ENCODE measurements at places on chromosomes 11 and 22.

DNA sequence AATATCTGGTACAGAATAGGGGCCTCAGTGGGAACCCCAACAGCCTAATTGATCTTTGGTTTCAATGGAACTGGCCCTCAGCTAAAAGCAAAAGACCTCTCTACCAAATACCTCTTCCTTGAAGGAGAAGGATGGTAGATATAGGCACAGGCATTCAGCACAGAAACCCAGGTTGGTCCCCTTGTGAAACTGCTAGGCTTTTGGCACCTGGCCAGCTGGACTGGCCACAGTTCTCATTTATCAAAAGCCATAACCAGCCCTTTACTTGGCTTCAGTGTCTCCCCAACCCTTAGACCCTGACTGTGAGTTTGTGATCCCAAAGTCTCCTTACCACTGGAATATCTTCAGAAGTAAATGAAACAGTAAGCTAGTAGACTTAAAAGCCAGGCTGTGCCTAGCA lies 152.9 kb downstream of the TENM4 start:
- no peak for DNase-seq

DNA sequence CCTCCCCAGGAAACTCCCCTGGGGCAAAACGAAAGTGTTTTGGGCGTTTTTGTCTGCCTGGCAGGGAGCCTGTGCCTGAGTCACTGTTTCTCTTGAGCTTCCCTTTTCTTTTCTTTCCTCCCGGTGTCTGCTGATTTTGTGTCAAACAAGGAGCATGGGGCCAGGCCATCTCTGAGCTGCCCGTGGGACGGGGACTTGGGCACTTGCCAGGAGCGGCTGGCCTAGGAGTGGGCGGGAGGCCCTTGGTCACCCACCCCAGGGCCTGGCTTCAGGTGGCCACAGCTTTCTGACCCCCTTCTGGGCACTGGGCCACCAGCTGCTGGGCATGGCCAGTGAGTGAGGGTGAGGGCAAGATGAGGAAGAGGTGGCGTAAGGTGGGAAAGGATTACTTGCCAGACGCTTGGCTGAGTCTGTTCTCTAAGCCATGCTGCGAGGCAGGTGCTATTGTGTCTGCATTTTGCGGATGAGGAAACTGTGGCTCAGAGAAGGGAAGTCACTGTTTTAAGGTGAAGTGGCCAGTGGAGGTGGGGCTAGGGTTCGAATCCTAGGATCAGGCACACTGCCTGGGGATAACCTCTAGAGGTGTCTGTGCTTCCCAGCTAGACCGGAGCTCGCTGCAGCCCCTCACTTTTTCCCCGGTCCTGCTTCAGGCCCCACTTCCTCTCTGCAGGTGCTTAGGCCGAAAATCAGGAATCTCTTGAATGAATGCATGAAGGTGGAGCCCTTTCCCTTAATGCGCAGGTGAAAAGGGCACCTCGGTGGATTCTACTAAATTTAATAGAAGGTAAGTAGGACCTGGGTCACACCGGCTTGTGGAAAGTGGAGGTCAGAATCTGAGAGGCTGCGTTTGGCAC lies 7.8 kb upstream of the NFAM1 start:
- no peak for DNase-seq

DNA sequence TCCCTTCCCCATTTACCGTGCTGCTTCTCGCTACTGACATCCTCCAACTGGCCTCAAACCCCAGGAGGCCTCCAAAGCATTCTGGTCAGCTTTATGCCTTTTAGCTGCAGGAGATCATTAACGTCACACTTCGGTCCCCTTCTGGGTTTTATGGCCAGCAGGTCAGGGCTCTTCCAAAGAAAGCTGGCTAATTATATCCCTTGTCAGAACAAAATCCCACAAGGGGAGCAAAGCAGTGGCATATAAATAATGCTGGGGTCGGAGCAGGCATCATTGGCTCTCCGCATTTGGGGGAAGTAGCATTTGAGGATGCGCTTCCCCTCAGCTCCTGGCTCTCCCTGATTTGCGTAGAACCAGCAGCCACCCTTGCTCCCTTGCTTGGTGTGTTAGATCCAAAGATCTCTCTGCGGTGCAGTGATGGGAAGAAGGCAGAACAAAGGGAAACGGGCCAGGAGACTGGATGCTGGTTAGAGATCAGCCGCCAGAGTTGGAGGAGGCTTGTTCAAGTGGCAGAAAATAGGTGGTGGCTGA lies 117.4 kb downstream of the DBX1 start:
- DNase-seq: no peak

- DNase-seq: no peak
Observed at GRCh38 chr11:4118107-4118506, 23.5 kb downstream of the RRM1 start.

DNA sequence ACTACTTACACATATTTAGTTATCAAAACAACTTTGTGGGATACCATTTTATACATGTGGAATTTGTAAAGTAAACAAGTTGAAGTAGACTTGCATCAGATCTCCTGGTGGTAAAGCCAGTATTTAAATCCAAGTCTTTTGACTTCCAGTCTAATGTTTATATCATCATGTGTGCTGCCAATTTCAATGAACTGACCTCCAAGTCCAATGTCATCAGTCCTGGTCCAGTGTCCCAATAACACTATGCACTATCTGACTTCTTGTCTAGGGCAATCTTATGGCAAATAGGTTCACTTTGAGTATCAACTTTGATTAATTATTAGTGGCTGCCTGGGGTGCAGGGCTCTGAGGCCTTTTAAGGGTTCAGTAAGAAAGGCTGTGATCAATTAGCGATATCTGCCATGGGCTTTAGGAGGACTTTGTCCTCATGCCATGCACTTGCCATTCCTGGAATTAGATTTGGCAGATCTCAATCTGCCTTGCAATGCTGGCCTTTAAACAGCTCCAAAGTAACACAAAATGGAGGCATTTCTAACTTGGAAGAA lies 9.6 kb upstream of the PTS start:
- no peak for DNase-seq

GRCh38 chr11:125123947-125124617 lies 12.7 kb upstream of the TMEM218 start:
- DNase-seq: no peak

DNA sequence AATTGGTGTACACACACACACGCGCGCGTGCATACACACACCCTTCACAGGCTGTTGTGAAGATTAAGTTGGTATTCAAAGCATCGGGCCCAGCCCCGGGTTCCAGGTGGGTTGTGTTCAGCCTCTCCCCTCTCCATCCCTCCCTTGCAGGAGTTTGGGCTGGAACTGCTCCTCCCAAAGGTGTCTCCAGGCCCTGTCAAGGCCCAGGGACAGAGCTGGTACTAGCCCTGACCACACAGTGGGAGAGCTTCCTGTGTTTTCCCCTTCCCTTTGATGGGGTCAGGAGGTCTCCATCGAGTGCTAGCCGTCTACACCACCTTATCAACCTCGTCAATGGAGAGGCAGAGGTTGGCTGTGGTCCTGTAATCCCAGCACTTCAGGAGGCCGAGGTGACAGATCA lies 36.5 kb upstream of the CSNK1E start:
- DNase-seq: no peak

DNA sequence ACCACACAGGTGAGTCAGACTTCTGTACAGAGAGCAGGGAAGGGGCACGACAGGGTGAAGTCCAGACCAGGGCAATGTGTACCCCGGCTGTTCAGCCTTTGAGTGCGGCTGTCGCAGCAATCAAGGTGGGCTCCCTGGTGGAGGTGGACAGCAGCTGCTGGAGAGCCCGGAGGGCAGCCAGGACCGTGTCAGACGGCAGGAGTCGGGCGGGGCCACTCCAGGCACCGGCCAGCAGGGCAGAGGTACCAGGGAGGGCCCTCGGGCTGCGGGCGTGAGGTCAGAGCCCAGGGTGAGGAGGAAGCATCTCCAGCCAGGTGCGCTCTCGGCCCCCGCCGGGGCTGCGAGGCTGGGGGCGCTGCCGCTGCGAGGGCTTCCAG lies 802 bp upstream of the PIM3 start:
- no peak for DNase-seq

- DNase-seq: no peak
Observed at GRCh38 chr22:49886346-49887063, 31.7 kb downstream of the ALG12 start.

DNA sequence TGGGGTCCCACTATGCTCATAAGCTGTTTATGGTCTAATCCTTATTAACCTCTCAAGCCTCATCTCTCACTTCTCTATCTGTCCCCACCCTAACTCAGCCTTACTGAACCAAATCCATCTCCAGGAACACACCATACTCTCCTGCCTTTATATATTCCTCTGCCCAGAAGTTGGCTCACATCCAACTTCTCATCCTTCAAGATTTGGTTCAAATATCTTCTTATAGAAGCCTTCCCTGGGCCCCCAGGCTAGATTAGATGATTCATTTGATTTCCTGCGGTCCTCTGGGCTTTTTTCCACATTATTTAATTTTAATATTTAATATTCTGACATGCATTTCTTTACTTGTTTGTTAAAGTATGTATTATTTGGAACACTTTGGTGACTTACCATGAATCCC lies 23.2 kb downstream of the MEI1 start:
- DNase-seq: no peak

DNA sequence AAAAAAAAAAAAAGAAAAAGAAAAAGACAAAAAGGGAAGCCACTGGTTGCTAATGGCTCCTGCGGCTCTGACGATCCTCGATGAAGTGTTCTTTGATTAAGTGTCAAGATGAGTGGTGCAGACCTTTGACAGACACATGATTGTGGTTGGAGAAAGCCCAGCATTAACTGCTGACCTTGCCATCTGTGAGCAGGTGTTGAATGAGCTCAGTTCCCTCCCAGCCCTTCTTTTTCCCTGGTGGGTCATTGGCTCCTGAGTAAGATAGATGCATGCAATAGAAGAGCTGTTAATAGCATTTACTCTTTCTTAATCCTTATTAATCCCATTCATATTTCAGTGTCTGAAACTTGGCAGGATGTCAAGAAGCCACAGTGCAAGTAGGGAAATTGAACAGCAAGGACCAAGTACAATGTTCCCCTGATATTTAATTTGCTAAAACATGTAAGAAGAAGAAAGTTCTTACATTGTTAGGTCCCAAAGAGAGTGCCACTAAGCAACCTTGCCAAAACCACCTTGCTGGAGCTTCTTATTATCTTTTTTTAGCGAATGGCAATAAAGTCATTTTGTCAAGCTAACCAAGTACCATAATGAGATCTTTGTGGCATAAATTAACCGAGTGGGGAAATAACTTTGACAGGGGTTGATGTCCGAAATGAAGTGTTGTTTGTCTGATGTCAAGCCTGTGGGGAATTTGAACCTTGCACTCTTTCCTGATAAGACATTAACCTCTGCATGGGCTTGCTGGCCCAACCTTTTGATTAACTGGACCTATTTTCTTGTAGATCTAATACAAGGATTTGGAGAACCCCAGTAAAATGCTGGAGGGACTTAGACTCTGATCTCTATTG lies 113.7 kb downstream of the PTPRJ start:
- DNase-seq: no peak

Measured in forelimb muscle (tissue), 1 donor.